Urinary bladder (tissue), 4 donors: ENCODE measurements at places on chromosomes 12 and 14.

DNA sequence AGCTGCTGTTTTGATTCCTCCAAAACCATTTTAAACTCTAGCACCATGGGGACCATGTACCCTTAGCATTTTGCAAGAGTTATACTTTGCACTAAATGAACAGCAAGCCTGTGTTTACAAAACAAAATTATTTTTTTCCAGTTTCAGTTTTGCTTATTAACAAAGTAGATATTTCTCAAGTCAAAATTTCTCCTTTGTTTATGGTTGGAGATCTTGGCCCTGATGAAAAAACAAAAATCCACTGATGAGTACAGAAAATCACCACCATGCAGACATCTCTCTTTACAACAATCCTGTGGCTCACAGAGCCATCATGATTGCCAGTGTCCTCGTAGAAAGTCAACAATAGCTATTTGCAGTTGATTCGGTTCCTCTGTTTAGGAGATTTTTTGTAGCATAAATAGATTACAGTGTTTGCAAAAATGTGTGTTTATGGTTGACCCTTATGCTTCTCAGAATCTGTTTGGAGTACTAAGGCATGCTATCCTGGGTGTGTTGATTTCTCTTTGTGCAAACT, 201.1 kb upstream of the NUDT4 start:
- no peak for DNase-seq

GRCh38 chr12:4943067-4943937, 33.6 kb downstream of the KCNA1 start:
- no peak for DNase-seq

- DNase-seq, result no peak
These were observed 2.4 kb upstream of the GPR65 start for GRCh38 chr14:88002421-88003075.

- DNase-seq, result peak; percentile 61
These were observed 84.1 kb upstream of the SLC38A2 start for GRCh38 chr12:46456356-46457334.

DNA sequence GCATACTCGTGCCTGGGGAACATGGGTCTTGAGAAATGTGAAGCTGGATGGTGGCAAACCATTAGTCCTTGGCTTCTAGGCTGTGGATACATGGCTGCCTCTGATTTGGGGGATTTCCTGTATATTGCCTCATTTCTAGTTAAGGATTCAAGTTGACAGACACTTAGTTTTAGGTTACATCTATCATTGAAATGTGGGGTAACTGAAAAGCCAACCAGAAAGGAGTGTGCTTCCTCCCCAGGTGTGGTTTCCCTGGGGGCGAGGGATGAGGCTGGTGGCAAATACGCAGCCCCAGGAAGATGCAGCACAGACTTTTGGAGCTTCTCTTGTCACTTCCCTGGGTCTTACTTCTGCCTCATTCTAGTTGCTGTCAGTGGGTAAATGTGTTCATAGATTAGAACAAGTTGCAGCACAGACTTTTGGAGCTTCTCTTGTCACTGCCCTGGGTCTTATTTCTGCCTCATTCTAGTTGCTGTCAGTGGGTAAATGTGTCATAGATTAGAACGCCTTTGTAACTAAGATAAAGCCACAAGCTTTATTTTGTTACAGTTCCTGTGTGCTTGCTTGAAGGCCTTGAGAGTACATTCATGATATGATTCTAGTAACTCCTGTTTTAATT, 85.1 kb downstream of the BORCS5 start:
- DNase-seq, result no peak

GRCh38 chr12:39915249-39915648, 190.6 kb downstream of the SLC2A13 start:
- DNase-seq, result no peak
